ENCODE measurements at places on chromosomes 7 and 10.

DNA sequence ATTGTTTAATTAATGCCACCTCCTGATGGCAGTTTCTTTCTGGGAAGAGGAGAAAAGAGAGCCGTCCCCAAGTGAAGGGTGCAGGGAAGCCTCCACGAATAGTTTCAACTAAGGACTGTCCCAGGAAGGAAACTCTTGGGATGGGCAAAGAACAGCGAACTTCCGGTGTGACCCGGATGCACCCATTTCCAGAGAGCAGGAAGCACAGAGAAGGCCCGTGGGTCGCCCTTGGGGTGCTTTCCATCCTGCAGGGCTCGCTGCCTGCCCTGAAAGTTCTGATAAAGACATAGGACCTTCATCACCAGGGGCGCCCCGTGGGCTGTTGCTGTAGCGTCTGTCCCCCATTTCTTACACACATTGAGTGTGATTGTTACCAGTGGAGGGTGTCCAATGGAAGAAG, 27.0 kb downstream of the GTF2I start:
- no peak for DNase-seq

DNA sequence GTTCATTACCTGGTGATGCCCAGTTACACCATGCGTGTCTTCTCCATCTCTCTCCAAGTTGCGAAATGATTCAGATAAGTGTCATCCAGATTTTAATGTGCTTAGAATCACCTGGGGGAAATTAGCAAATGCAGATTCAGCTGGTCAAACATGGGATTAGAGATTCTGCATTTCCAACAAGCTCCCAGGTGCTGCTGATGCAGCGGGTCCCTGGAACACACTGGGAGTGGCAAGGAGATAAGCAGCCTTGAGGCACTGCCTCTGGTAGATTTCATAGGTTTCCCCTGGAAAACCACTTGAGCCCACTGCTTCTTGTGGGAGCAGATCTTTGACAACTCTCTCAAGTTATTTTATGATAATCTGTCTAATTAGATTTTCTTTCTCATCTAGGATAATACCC, 196.0 kb upstream of the C7orf33 start:
- no peak for DNase-seq

DNA sequence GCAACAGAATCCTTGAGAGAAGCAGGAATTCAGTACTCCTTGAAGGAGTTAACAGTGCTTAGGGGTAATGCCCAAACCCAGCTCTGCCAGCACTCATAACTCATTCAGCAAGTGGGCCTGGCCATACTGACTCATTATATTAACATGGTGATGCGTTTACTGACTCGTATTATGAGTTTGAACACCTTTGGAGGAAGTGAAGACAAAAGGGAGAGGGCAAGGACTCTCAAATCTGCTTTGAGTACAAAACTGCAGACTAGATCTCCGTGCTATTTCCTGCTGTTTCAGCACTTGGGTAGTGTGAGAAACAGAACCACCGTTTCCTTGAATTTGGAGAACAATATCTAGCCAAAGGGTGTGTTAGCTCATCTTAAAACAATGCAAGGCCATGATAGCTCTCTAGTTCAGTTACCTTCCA, 30.8 kb downstream of the SLC16A9 start:
- no peak for DNase-seq

- DNase-seq, result no peak
Measured at GRCh38 chr7:51265066-51265907, 51.3 kb downstream of the COBL start.

DNA sequence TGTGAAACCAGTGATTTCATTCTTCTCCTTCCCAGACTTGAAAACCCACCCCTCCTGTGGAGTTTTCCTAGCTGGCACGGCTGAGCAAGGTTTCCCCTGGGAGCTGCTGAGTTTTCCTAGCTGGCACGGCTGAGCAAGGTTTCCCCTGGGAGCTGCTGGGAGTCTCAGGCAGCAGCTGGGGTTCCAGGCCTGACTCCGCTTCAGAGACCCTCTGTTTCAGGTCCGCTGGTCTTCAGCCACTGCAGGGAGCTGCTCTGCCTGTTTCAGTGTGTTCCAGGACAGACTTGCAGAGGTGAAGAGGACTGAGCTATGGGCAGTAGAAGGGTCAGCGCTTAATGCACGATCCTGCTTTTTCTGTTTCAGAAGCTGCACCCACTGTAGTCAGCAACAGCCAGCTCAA, 104.9 kb downstream of the XRCC2 start:
- DNase-seq, result no peak

DNA sequence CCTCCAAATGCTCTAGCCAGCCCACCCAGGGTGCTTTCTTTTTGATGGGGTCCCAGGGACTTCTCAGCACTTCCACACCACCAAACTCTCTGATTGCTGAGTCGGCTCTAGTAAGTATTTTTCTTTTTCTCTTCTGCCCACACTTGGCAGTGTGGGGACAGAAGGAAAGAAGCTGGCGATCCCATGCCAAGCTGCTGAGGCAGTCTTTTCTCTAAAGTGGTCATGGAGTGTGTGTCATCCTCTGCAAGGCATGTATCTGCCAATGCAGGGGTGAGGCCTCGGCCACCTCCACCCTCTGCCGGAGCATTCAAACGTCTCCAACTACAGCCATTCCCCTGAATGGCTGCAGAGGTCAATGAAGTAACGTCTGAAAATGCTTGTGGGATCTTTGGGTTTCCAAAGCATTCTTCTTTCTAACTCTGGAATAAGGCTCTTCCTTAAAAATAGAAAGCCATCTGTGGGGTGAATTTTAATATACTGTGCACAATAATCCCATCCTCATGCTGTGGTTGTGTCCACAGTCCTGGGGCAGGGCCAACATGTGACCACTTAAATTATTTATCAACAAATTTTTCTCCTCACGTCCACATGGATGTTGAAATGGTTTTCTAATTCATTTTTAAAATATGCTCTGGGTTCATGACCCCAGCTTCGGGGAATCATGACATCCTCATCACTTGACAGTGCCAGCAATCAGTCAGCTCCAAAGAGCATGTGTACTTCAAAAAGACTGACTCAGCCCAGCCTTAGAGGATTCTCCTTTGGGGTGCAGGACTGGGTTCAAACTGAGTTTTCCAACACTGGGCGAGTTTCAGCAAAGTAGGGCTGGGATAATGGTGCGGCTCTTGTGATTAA, 171.3 kb upstream of the ITGB1 start:
- no peak for DNase-seq

GRCh38 chr7:55523366-55523765, 48.9 kb downstream of the VOPP1 start:
- DNase-seq, result no peak

- DNase-seq, result no peak
Measured at GRCh38 chr7:158740013-158740656, 35.5 kb upstream of the NCAPG2 start.

DNA sequence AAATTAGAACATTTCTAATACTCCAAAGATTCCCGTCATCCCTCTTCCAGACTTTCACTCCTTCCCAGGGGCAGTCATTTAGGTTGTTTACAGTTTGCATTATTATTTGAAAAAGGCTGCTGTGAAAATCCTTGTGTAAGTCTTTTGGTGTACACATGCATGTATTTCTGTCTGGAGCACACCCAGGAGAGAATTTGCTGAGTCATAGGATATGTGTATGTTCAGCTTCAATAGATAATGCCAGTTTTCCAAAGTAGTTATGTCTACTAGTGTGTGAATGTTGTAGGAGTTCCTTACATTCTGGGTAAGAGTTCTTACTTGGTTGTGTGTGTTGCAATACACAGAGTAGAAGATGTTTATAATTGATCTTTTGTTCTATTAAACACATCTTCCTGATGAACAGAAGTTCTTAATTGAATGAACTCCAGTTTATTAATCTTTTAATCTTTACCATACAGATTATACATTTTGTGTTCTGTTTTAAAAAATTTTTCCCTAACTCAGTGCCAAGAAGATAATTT, 25.3 kb downstream of the CROT start:
- no peak for DNase-seq

DNA sequence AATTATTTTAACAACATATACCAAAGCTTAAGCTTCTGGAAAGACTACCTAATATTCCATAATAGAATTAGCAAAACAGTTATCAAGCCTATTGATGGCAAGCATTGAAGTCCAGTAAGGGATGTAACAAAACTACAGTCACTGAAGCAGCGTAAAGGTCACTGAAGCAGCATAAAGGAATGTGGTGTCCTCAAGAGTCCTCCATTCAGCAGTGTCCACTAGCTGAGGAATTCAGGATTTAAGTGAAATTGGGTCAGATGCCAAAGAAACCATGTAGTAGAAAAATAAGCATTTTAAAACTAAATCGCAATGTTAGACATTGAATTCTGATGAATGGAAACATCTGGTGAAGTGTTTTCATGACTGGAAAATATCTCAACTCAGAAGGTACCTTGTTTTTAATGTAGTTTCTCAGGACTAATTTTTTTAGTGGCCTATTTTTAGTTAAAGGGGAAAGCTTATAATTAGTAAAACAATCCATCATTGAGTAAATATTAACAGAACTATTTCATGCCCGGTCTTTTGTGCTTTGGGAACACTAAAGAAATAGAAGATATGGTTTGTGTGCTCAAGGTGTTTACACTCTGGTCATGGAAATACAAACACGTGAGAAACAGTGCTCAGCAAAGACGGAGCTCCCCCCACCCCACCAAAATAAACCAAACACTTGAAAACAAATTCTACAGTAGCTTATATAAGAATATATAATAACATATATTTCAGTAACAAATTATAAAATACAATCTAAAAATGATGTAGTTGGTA, 121.4 kb downstream of the CDK14 start:
- DNase-seq, result no peak

DNA sequence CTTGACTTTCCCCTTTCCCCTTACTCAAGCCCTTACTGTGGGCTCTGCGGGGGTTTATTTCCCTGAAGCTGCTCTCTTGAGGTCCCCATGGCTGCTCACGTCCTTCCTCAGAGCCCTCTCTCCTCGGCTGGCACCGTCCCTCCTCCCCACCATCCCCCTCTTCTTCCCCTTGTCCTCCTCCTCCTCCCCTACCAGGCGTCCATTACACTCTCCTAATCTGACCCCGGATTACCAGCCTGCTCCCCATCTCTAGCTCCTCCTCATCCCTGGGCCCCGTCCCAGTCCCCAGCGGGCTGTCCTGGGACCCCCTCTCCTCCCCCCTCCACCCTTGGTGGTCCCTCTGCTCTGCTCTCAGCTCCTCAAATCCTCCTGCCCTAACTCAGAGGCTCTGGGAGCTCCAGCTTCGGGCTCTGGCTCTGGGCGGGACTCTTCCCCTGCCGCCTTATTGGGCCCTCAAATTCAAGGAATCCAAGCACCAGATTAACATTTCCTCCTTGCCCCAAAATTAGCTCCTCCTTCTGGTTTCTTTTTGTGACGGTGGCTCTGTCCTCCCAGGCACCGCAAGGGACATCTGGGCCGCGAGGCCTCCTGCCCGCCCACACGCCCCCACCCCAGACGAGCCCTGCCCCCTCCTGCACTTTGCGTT, 48.5 kb upstream of the LEP start:
- no peak for DNase-seq

GRCh38 chr7:91033574-91033973, 230.7 kb upstream of the FZD1 start:
- DNase-seq, result no peak

GRCh38 chr10:79237454-79238157, 109.7 kb upstream of the PPIF start:
- no peak for DNase-seq

GRCh38 chr10:114100848-114101741, 57.4 kb downstream of the ADRB1 start:
- DNase-seq, result no peak

DNA sequence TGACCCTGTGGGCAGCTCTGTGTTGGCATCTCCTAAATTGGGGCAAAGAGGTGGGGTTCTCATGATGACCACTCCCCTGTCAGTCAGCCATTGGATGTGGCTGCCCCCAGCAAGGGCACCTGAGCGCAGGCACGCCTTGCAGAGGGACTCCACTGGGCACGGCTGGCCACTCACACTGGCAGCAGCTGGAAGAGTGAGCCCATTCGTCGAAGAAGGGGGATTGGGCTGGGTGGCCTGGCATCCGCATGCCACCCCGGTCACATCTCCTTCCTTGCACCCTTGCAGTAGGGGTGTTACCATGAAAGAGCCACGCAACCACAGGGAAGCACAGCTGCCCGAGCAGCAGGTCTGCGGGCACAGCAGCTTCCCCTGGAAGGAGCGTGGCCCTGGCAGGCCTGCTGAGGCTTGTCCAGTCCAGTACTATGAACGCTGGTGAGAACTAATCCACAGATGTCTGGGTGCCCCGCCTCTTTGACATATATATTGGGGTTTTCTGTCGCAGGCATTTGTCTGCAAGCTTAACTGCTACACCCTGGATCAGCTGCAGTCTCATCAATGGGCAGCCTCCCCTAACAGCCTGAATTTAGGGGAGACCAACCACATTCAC, 25.7 kb upstream of the GRB10 start:
- no peak for DNase-seq

DNA sequence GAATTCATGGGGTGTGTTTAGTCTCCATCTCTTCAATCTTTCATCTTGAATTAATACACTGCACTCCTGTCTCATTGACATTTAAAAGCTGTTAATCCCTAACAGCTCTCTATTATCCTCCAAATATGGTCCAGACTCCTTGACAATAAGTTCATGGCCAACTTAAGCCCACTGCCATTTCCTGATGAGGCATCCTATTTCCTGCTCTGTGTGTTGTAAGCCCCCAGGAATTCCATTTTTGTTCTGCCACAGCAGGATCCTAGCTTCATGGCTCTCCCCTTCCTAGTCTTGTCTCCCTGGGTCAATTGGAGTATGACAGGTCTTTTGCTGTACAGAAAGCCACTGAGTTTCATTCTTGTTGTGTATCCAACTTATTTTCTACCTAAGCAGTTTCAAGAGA, 218.8 kb downstream of the OTUD1 start:
- DNase-seq, result no peak

GRCh38 chr7:149720372-149721083, 52.9 kb downstream of the ZNF467 start:
- DNase-seq, result no peak

DNA sequence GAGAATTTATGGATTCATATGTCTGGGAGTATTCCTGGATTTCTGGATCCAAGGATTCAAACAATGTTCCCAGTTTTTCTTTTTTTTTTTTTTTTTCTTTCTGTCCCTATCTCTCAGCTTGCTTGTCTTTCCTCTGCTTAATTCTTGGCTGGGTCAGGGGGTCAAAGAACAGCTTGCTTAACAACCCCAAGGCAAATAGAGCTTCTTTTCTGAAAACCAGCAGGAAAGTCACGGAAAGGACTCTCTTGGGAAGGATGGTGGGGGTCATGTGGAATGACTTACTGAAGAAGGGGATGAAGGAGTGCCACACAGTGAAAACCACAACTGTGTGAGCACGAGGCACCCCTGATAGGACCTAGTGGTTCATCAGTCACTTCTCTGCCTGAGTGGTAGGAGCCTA, 36.1 kb downstream of the GRK5 start:
- no peak for DNase-seq

GRCh38 chr10:104487794-104488438, 134.3 kb downstream of the CFAP58 start:
- DNase-seq, result no peak

Measured in activated naive CD8-positive, alpha-beta T cell treated with anti-CD3 and anti-CD28 coated beads, Interleukin-2, amount 10 ng/mL, durations not matched to agents 7 days and 5 days (primary cell).